OCI-M1 (cell line): ENCODE measurements at places on chromosomes 3 and 15.
A peak's percentile ranks its signal among the peaks of the same experiment; 100 is the strongest.

DNA sequence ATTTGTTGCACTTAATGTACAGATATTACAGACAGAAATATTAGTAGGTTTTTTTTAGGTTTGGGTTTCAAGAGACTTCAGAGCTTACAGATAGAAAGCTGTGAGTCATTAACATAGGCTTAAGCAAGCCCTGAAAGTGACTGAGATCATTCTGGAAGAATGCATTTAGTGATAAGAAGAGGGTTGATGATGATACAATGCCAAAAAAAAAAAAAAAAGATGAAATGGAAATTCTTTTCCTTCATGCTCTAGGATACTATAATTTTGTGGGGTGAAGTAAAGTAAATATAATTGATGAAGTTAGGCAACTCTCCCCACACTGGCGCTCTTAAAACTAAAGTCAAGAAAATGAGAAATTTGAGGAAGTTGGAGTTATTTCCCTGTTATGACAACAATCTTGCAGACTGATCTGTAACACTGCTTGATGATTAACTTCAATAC is 169.4 kb upstream of the ZNF385D start:
- no peak for DNase-seq

DNA sequence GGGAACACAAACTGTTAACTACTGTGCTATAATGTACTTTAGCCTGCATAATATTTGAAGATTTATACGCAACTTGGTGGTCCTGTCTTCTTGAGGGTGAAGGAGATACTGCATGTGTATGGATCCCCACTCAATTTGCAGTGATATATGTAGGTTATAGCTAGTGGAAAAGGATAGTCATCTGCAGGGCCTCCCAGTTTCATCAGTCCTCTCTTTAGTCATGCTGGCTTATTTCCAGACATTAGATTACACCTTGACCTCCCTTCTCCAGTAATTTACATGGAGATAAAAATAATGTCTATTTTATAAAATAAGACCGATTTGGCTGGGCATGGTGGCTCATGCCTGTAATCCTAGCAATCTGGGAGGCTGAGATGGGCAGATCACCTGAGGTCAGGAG is 3.7 kb downstream of the NR1D2 start:
- DNase-seq, result no peak

- DNase-seq, result no peak
Measured at GRCh38 chr15:95857758-95858157, 472.7 kb upstream of the NR2F2 start.

DNA sequence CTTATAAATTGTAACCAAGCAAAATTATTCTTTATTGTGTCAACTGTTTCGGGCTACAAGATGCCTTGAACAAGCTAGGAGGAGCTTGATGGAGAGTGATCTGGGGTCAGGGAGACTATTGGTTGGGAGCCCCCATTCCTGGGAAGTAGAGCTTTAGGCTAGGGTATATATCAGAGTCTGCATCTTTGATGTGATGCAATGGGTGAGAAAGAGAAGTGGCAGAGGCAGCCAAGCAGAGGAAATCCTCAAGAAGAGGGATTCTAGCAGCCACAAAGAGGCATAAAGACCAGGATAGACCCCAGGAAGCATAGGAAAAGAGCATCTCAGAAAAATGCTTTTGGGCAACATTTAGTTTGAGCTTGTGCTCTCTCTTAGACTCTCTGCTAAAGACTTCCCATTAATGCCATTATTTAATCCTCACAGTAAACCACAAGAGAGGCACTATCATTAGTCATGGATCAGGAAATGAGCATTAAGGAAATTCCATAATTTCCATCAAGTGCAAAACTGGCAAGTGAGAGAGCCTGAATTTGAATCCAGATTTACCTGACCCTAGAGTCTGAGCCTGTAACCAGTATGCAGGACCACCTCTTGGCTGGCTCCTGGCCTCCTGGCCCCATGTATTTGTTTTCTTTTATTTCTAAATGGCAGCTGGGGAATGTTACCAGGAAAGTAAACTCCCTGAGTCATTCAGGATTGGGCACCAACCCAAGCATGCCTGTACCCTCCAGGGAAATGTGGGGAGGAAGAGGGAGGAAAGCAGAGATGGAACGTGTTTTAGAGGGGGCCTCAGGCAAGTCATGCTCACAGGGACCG is 118.7 kb downstream of the RPL22L1 start:
- DNase-seq, result peak; percentile 68

- DNase-seq, result peak; percentile 6
Measured at GRCh38 chr3:190281308-190282051, 40.8 kb downstream of the CLDN1 start.
